ENCODE measurements at places on chromosomes 6 and 20. TPM values are rescaled to one million over a fixed set of nuclear protein-coding genes. Genes with fewer than 3 reads are reported as not detected.

DNA sequence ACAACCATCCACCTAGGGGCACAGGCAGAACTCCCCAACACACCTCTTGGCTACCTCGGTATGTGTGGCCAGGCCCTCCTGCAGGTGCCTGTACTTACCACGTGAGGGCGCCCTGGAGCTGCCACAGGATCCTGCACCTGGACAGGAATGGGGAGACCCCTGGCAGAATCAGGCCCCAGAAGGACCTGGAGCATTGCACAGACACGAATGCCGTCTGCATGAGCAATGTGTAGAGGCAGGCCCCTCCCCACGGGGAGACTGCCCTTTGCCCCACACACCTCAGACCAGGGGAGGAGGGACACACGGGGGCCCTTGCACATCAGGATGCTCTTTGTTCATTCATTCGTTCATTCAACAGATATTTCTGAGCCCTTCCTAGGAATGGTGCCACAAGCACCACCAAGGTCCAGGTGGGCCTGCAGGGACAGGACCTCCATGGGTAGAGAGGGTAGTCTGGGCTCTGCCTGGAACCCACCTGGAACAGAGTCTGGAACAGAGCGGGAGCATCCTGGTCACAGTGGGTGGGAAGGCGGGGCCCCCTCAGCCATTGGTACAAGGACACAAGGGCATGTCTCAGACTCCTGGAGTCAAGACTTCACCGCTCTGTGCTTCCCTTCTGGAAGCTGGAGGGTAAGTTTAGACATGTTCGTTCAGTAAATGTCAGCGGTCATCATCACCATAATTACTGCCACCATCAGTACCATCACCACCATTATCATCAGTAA is 32.3 kb downstream of the YTHDF1 start:
- DNase-seq = no peak

- DNase-seq = no peak
Observed at GRCh38 chr6:150299873-150300485, 68.8 kb upstream of the IYD start.

DNA sequence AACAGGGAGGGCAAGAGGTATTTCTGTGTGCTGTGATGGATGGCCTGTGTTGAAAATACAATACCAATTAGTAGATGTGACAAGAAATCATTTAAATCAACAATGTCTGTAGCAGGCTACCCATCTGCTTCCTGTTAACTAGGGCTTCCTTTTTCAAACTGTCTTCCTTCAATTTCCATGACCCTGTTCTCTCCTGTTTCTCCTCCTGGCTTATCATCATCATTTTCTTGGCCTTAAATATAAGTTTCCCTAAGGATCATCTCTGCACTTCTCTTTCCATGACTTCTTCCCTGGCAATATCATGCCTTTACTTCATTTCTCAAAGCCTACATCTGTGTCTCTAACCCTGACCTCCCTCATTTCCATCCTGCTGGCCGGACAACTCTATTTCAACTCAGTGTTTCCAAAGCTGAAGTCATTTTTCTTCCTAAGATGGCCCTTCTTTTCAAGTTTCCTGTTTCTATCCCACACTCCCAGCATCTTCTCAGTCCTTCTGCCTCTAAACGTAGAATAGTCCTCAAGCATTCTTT is 18.2 kb downstream of the ZC2HC1B start:
- no peak for DNase-seq

DNA sequence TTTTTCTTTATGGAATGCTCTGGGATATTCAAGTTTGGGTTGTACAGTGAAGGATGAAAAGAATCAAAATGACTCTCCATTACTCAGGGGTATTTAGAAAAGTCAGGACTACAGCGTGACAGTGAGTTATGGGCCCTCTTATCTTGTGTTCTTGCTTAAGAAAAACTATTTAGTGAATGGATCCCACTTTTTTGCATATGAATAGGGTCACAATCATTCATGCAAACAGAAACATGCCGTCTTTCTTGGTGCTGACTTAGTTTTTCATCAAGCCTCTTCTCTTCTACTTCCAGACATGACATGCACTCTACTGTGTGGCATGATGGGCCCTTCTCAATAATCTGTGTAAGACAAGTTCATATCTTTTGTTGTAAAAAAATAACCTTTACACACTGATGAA is 488.4 kb upstream of the MMS22L start:
- DNase-seq = no peak

DNA sequence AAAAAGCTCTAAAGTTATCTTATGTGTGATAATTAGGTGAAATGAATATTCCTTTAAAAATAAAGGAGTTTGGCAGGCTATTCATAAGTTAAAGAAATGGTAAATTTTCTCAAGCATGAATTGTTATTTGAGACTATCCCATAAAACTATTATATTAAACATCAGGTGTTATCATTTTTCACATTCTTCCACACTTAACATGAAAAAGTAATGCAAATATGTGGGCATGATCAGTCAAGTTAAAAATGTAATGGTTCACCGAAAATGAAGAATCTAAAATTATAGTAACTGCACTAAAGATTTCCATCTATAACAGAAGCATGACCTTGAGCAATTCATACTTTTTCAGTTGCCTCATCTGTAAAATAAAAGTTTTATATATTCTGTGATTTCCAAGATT is 110.8 kb downstream of the KHDRBS2 start:
- DNase-seq = no peak

Gene CDH4
- total RNA-seq = 21.0 TPM

Gene NCOA5
- total RNA-seq = 32.5 TPM

- DNase-seq = no peak
Observed at GRCh38 chr6:35343092-35343834, 905 bp downstream of the PPARD start.

Gene LY6G6D
- not detected for total RNA-seq

DNA sequence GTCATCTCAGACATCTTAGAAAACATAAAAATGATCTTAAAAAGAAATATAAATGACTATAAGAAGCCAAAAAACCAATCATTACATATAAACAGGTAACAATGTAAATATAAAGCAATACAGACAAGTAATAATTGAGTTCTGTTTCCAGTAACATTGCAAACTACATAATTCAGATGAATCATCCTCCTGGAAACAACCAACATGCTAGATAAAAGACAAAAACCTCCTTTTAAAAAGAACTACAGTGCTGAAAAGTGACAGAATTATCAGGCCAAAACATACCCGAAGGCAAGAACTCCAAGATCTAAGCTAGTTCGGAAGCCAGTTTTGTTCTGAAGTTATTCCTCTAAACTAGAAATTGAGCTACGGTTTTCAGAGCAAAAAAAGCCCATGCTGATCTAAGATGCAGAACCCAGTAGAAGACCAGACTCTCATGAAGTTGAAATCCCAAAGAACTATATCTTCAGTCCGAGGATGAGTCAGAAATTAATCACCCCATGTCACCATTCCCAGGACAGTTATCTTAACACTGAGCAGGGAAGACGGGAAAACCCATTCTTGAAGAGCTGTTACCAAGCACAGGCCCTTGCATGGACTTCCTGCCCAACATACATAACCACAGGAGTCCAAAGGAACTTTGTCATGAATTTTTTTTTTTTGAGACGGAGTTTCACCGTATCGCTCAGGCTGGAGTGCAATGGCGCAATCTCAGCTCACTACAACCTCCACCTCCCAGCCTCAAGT is 9.8 kb downstream of the PGM3 start:
- DNase-seq = peak; percentile 75

Gene SEC23B
- total RNA-seq = 50.8 TPM

DNA sequence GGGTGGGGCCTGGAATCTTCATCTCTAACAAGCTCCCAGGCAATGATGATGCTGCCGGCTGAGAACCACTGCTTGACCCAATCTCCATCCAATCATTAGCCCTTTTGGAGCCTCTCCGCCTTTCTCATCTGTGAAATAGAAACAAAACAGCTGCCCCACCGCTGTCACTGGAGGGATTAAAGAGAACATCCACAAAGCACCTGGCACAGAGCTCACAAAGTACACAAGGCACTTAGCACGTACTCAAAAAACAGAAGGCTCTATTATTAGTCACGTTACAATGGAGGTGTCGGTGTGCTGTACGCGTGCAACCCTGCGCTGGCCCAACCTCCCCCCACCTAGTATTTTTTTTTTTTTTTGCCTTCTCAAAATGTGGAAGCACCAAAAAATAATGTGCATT is 213.5 kb upstream of the ARID1B start:
- no peak for DNase-seq

DNA sequence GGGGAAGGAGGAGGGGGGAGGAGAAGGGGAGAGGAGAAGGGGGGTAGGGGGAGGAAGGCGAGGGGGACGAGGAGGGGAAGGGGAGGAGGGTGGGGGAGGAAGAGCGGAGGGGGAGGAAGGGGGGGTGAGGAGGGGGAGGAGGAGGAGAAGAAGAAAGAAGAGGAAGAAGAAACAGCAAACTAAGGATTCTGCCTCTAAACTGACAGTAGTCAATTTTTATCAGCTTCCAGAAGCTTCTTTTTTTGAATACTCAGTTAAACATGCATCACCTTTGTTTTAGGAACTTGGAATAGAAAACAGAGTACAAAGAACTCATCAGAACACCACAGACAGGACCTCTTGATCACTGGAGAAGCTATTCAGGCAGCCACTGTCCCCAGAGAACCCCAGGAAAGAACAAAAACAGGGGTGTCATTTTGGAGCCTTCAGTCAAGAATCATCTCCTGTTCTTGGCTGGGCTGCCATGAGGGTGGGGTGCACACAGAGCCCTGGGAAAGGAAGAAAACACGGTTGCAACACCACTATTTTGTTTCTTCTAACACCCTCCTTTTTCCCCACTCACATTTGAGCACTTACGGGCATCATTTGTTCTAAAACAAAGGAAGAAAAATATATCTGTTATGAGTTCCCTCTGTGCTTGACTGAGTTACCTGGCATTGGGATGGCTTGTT is 67.4 kb downstream of the TMEM170B start:
- DNase-seq = no peak

DNA sequence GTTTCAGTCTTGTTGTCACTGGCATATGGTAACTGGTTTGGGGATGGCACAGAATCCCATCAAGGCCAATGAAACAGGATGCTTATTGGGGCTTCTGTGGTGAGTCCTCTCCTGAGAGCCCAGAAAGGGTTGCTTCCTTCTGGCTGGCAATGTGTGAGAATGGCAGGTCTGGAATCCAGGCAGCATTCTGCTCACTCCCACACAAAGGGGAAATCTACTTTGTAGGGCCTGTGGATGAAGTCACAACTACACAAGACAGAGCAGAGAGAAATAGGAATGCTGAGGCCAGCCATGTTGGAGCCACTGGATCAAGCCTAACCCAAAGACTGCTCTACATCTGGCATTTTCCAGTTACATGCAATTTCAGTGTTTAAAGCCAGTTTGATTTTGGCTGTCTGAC is 15.7 kb downstream of the PLAGL2 start:
- DNase-seq = no peak

GRCh38 chr6:40962241-40962640 is 76.8 kb downstream of the UNC5CL start:
- peak; percentile 95 for DNase-seq

Data from epithelial cell of proximal tubule (primary cell).